CD8-positive, alpha-beta memory T cell (primary cell): ENCODE measurements at places on chromosomes 7 and 10. TPM values are rescaled to one million over a fixed set of nuclear protein-coding genes. Genes with fewer than 3 reads are reported as not detected.

Gene PTPRN2
- 0.33 TPM for total RNA-seq

Gene CCDC7
- 12.1 TPM for total RNA-seq

Gene KCNMA1
- 0.31 TPM for total RNA-seq

Gene KCNH2
- 0.24 TPM for total RNA-seq

Gene EEPD1
- total RNA-seq, result 0.66 TPM

Gene TCAF1
- total RNA-seq, result 11.8 TPM

Gene CHAT
- not detected for total RNA-seq

Gene SLC13A4
- total RNA-seq, result not detected

Gene SPOCK2
- 69.2 TPM for total RNA-seq

Gene AMZ1
- 0.07 TPM for total RNA-seq

Gene LRRD1
- total RNA-seq, result not detected

Gene WNT8B
- total RNA-seq, result not detected

Gene PPP1R3C
- not detected for total RNA-seq

Gene GLCCI1
- 9.5 TPM for total RNA-seq

Gene ADAM22
- 4.3 TPM for total RNA-seq

Gene EIF5AL1
- total RNA-seq, result 2.9 TPM

Gene OR2A5
- total RNA-seq, result not detected

Gene MOGAT3
- total RNA-seq, result not detected

Gene IKZF5
- total RNA-seq, result 20.3 TPM

Gene NACAD
- 0.82 TPM for total RNA-seq

Gene ARHGEF5
- 10.3 TPM for total RNA-seq

Gene ASIC3
- total RNA-seq, result 3.6 TPM

Gene TASOR2
- 71.2 TPM for total RNA-seq

Gene TMEM196
- total RNA-seq, result not detected

Gene CYP3A4
- total RNA-seq, result not detected

Gene H2BK1
- total RNA-seq, result 0.57 TPM

Gene TRIM8
- total RNA-seq, result 72.0 TPM

Gene RAB19
- 7.5 TPM for total RNA-seq

Gene AP5Z1
- 49.8 TPM for total RNA-seq

Gene PCDH15
- total RNA-seq, result not detected
